ENCODE measurements at places on chromosomes 3 and 15. TPM values are rescaled to one million over a fixed set of nuclear protein-coding genes. Genes with fewer than 3 reads are reported as not detected.

PRTG gene
- 0.56 TPM for total RNA-seq

TRAIP gene
- total RNA-seq, result 5.5 TPM

- ATAC-seq, result no peak
Measured at GRCh38 chr3:4850211-4850927, 128.9 kb upstream of the BHLHE40 start.

- no peak for ATAC-seq
Measured at GRCh38 chr3:156606729-156607128, 51.8 kb upstream of the SSR3 start.

- no peak for ATAC-seq
Measured at GRCh38 chr3:14378415-14378814, 24.0 kb upstream of the SLC6A6 start.
